NCI-H524 treated with DMSO at 0.1 percent for 48 hours (cell line): ENCODE measurements at places on chromosomes 16 and 17.

DNA sequence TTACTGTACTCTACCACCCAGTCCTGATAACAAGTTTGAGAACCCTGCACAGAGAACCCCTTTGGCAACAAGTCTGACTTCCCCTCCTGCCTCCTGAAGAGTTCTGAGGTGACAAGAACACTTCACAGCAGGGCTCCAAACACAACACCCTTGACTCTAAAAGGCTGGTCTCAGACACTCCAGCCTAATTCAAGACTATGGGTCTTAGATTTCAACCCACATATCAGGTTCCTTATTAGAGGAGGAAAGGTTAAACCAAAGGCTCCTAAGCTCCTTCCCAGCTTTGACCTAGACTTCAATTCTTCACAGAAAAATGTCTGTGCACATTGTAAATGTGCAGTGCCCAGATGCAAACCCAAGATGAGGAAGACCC, 23.0 kb downstream of the RANBP10 start:
- no peak for DNase-seq

GRCh38 chr17:79160980-79161636, 86.5 kb downstream of the ENGASE start:
- no peak for DNase-seq

- DNase-seq = no peak
Measured at GRCh38 chr16:19235478-19235877, 50.1 kb upstream of the CLEC19A start.

- DNase-seq = no peak
Measured at GRCh38 chr16:61834082-61834481, 202.2 kb downstream of the CDH8 start.

- no peak for DNase-seq
Measured at GRCh38 chr16:73354434-73354833, 306.5 kb upstream of the ZFHX3 start.

DNA sequence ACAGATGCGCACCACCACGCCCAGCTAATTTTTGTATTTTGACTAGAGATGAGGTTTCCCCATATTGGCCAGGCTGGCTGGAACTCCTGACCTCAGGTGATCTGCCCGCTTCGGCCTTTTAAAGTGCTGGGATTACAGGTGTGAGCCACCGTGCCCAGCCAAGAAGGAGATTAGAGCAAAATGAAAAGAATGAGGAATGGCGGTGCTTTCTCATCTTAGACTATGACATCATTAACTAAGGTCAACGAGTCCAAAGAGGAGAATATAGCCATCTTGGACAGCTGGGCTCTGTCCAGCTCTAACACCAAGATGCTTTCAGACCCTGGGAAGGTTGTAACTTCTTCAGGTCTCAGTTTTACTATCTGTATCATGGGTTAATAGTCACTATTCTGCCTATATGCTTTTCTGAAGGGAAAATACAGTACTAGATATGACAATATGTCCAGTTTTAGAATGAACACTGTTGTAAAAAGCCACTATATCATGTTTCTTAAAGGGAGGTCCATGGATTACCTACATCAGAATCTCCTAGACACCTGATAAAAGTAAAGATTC, 76.7 kb downstream of the SLC39A11 start:
- no peak for DNase-seq

- DNase-seq = no peak
Measured at GRCh38 chr17:47120521-47121095, 68.5 kb downstream of the CDC27 start.

DNA sequence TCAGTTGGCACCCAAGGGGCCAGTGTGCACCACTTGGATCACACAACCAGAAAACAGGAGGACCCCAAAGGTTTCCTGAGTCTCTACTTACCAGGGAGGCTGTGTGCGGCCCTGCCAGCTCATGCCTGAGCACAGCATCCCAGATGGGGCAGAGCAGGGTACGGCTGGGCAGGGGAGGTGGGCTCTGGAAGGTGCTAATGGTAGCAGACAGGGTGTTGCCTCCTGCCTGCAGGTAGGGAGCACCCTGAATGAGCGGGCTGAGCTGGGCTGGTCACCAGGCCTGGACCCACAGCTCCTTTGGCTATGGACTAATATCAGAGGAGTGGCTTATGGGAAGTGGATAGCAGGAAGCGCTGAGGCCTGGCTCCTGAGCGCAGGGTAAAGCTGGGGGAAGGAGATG, 14.6 kb downstream of the RECQL5 start:
- no peak for DNase-seq

DNA sequence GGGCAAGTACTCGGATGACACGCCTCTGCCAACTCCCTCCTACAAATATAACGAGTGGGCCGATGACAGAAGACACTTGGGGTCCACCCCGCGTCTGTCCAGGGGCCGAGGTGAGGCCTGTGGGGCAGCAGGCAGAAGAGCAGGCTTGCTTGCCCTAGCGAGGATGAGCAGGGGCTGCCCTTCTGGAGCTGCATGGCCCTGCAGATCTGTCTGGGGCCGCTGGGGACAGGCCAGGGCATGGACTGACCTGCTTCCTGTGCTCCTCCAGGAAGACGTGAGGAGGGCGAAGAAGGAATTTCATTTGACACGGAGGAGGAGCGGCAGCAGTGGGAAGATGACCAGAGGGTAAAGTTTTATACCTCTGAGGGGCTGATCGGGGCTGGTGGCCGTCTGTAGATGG, 5.3 kb downstream of the DHX38 start:
- DNase-seq = no peak

- DNase-seq = no peak
Measured at GRCh38 chr17:27386206-27387075, 69.8 kb upstream of the KSR1 start.

DNA sequence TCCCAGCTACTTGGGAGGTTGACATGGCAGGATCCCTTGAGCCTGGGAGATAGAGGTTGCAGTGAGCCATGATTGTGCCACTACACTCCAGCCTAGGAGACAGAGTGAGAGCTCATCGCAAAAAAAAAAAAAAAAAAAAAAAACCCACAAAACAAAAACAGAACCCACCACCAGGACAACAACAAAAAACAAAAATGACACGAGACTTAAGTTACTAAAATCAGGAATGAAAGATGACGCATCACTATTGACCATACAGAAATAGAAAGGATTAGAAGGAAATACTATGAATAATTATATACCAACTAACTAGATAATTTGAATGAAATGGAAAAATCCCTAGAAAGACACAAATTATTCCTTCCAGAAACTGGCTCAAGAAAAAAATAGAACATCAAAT, 432.4 kb upstream of the PMFBP1 start:
- DNase-seq = no peak

- DNase-seq = peak; percentile 40
Measured at GRCh38 chr16:27174007-27174406, 29.3 kb upstream of the KDM8 start.

DNA sequence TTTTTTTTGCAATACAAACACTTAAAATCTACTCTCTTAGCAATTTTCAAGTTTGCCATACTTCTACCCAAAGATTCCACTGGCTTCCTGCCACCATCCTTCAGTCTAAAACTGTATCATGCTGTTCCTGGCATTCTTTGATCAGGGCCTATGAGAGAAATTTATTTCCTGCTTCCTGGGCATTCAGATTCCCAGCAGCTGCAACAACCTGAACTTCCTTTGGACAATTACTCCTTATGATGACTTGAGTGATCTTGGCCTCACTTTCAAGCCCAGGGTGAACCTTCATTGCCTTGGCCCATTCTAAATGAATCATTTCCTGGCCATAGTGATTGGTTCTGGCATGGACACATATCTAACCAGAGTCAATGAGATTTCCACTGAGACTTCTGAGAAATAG, 18.0 kb upstream of the MON1B start:
- no peak for DNase-seq

GRCh38 chr17:59527325-59527917, 38.0 kb upstream of the DHX40 start:
- DNase-seq = no peak

- DNase-seq = no peak
Measured at GRCh38 chr16:87271256-87271655, 45.9 kb downstream of the C16orf95 start.

DNA sequence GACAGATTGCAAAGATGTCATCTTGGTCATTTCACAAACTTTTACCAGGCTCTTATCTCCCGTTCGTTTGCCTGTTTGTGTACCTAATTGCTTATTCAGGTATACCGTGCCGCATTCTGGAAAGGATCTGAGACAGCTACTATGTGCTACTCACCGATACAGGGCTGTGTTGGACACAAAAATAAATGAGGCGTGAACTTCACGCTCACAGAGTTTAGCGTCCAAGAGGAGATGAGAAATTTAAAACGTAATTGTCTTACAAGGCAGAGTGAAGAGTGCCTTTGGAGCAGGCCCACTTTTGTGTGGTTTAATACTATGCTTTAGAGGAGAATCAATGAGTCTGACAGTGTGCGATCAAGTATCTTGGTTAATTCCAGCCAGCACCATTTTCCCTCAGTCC, 26.7 kb downstream of the MAF start:
- no peak for DNase-seq

DNA sequence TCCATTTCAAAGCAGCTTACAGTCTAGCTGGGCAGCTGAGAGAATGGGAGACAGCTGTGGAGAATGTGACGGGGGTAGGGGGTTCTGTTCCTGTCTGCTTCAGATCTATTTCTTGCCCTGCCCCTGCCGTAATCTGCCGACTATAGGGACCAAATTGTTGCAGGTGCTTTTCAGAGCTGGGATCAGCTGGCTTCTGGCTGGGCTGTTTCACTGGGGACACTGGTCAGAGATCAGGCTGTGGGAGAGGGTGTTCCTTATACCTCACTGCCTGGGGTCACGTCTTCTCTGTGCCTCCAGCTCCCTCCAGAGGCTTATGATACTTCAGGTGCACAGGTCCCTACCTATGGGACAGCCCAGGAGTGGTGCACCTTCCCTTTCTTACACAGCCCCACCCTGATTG, 514.9 kb upstream of the GOT2 start:
- DNase-seq = no peak

DNA sequence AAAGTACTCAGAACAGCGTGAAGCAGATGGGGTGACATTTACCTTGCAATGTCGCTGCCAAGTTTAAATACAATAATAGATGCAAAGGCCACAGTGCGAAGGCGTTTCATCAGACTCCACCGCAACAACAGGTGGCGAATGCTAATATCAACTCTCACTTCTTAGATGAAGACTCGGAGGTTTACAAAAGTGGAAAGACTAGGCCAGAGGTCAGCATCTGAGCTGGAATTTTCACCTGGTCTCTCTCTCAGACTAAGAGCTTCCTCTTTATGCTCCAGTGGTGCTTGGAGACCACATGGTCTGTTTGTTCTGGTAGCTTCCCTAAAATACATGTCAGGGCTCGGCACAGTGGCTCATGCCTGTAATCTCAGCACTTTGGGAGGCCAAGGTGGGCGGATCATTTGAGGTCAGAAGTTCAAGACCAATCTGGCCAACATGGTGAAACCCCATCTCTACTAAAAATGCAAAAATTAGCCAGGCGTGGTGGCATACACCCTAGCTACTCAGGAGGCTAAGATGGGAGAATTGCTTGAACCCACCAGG, 169.1 kb downstream of the XYLT1 start:
- DNase-seq = no peak

DNA sequence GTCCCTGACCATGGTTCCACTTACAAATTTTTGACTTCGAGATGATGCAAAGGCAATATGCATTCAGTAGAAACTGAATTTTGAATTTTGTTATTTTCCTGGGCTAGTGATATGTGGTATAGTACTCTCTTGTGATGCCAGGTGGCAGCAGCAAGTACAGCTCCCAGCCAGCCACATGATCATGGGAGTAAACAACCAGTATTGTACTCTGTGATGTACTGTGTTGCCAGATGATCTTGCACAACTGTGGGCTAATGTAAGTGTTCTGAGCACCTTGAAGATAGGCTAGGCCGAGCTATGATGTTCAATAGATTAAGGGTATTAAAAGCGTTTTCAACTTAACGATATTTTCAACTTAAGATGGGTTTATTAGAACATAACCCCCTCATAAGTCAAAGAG, 250.8 kb downstream of the STX8 start:
- no peak for DNase-seq

- peak; percentile 68 for DNase-seq
Measured at GRCh38 chr16:82845116-82845515, 218.3 kb downstream of the CDH13 start.

- no peak for DNase-seq
Measured at GRCh38 chr17:69042308-69042707, 18.4 kb downstream of the ABCA9 start.

DNA sequence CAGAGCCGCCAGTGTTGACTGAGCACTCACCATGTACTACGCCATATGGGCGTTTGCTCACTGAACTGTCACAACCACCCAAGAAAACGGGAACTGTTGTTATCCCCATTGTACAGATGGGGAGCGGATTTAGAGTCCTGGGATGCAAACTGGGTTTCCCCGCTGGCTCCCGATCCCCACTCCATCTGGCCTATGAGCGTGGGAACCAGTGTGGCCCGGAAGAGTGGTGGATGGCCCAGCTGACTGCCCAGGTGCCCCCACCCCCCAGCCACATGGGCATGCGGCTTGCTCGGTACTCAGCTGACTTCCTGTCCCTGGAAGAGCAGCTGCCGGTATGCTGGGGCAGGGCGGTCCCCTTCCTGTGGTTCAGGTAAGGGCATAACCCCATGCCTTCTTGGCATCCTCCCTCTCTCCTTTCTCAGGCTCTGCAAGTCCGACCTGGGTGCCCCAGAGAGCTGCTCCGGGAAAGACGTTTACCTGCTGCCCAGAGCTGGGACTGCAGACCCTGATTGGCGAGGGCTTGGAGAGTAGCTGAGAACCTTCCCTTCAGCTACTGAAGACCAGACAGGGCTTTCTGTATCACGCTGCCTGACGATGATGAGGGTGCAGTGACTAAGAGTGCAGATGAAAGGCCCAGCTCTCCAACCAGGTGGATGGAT, 16.2 kb downstream of the SOCS3 start:
- DNase-seq = peak; percentile 72

- no peak for DNase-seq
Measured at GRCh38 chr16:14304891-14305460, 233.9 kb downstream of the MRTFB start.

- DNase-seq = no peak
Measured at GRCh38 chr17:11485336-11486100, 112.8 kb upstream of the DNAH9 start.

DNA sequence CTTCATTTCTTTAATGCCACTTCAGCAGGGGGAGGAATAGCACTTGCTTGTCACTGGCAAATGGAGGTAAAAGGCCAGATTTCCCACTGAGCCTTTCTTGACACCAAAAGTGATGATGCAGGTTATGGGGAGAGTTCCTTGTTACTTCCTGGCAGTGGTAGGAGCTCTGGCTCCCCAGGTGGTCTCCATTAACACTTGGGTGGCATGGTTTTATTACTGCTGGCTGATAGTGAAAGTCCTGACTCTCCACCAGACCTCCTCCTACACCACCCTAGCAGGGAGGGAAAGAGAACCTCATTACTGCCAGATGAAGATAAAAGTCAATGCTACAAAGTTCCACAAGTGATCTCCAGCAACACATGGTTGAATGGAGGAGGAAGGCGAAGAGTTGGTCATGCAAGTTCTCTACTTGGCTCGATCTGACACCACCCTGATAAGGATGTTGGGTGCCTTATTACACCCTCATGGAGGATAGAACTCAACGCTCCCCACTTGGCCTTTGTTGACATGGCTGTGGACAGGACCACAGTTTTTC, 152.7 kb upstream of the GNAO1 start:
- no peak for DNase-seq

DNA sequence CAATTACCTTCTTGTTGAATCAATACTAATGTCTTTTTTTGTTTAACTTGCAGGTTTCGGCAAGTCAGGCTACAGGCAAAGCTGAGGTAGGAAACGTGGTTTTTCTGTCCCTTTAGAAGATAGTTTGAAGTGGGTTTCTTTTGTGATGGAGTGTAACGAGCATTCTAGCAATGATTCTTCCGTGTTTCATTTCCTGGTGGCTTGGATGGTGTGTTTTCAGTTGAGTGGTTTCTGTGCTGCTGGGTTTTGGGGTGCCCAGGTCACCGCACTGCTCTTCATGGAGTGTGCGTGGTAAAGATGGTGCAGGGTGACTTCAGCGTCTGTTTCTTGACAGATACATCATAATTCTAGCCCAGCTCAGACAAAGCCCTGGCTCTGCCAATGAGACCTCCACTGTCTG, 769.7 kb upstream of the EEF2KMT start:
- DNase-seq = no peak
